NCI-H1092 treated with DMSO at 0.1 percent for 48 hours (cell line): ENCODE measurements at places on chromosomes 7 and 10.

DNA sequence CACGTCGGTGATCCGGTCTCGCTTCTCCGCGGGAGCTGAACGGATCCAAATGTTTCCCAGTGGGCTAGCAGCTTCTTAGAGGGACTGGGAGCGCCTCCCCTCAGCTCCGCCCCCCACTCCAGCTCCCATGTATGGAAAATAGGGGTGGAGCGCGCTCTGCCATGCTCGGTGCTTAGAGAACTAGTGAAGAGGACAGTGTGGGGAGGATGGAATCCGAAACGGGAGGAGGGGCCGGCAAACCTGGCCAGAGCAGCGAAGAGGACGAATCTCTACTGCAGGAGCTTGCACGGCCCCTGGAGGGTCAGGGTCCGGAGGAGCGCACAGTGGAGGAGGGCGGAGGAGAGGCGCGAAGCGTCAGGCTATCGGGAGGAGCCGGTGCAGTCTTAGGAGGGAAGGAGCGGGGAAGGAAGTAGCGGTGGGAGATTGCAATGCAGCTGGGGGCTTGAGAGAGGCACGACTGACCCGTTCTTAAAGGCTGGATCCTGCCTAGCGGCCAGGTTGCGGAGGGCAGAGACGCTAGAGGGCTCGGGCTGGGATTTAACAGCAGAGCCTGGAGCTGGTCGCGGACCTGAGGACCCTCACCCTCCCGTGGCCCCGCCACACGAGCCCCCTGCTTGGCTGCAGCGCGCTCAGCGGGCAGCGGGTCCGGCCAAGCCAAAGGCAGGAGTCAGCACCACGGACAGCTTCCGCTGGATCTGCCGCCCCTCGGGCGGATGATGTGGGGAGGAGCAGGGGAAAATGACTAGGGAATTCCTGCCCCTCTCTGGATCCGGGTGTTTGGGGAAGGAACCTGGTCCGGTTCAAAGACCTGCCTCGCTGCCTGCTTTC lies at the start of gene PRLHR:
TSS of gene PRLHR (minus strand) at position 51 of the 828 bp plus-strand sequence. CDS start 404 bp downstream, outside the sequence.
- DNase-seq: peak; percentile 7

DNA sequence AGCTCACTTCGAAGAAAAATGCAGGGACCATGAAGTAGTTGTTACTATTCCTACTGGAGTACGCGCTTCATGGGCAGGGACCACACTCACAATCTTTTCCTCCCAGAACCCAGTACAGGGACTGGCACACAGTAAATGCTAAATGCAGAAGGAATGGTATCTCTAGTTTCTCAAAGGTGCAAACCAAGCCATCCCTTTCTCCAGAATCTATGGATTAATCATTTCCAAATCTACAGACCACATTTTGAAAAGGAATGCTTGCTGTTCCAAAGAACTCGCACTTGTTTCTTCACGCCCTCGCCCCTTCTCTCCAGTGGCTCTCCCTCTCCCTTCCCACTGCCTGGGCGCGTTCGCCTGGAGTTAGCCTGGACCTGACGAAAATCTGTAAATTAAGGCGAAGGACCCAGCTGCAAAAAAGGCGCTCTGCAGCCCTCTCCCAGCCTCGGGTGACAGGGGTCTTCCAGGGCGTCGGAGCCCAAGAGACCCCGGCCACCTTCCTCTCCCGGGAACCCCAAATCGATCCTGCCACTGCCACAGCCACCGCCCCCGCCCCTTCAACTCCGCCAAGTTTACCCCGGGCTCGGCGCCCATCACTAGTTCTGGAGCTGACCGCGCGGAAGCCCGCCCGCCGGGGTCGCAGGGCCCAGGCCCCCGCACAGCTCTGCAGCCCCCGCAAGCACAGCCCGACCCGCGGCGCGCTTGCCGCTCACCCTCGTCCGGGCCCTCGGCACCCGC lies 527 bp downstream of the PDIA4 start:
- DNase-seq: peak; percentile 43

DNA sequence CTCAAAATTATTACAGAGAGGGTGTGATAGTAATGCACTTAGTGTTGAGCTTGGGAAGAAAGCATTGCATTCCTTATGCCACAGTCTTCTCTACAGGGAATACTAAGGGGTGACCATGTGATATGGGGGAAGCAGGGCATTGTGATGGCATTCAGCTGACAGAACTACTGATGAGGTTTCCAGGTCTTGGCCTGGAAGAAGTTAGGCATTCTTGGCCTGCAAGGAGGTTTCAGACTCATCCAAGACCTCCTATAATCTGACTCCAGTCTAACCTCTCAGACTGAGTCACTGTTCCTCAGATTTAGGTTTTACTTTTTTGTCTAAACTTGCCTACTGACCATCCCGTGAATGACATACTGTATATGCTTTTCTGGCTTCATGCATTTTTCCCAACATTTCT lies 7.9 kb downstream of the STMP1 start:
- no peak for DNase-seq

DNA sequence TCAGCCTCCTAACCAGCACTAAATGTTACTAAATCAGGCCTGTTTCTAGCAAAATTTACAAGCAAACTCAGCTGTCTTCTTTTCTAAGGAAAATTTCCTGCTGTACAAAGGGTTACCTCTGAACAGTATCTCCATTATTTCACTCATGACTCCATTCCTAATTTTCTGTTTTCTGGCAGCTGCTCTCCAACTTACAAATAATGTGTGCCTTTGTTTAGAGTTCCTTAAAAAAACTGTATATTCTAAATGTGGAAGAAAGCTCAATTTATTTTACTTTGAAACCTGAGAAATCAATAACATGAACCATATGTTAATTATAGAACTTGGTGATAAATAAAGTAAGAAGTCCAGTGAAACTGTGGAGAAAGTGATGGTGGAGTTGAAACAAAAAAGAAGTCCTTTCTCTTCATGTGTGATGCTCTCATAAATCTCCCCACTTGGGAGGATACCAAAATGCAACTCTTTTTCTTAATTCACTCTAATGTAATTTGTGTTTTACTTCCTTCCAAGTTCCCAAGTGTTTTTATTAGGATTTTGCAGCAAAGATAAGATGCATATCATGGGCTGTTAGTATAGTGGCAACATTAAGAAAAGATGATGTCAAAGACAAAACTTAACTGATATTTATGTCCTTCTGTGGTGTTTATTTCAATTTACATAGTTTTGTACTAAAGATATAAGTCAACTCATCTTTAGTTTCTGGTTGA lies 74.8 kb downstream of the CDK6 start:
- no peak for DNase-seq

GRCh38 chr10:30151581-30152389 lies 92.4 kb upstream of the JCAD start:
- no peak for DNase-seq

DNA sequence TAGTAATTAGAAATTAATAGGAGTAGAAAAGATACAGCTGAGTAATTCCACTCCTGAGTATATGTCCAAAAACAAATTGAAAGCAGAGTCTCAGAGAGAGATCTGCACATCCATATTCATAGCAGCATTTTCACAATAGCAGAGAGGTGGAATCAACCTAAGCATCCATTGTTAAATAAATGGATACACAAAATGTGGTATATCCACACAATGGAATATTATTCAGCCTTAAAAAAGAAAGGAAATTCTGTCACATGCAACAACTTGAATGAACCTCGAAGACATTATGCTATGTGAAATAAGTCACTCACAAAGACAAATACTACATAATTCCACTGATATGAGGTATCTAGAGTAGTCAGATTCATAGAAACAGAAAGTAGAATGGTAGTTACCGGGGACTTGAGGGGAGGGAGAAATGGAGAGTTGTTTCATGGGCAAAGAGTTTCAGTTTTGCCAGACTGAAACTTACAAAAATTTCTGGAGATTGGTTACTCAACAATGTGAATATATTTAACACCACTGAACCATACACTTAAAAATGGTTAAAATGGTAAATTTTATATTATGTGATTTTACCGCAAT lies 18.4 kb downstream of the VTI1A start:
- no peak for DNase-seq

DNA sequence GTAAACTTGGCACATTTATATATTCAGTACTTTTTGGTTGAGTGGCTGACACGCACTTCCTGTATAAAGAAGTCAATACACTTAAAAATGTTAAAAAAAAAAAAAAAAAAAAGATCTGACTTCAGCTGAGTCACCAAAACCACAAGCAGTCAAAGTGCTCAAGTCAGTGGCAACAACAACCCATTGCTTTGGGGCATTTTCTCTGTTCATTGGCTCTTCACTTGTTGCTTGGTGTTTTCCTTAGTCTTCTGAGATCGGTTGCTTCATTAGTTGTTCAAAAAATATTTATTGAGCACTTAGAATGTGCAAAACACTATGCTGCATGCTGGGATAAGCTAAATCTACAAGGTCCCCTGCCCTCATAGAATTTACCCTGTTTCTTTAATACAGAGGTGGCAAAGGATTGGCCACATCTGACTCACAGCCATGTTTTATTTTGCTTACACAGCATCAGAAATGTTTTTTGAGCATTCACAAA lies 63.7 kb downstream of the ZNRF2 start:
- DNase-seq: no peak

DNA sequence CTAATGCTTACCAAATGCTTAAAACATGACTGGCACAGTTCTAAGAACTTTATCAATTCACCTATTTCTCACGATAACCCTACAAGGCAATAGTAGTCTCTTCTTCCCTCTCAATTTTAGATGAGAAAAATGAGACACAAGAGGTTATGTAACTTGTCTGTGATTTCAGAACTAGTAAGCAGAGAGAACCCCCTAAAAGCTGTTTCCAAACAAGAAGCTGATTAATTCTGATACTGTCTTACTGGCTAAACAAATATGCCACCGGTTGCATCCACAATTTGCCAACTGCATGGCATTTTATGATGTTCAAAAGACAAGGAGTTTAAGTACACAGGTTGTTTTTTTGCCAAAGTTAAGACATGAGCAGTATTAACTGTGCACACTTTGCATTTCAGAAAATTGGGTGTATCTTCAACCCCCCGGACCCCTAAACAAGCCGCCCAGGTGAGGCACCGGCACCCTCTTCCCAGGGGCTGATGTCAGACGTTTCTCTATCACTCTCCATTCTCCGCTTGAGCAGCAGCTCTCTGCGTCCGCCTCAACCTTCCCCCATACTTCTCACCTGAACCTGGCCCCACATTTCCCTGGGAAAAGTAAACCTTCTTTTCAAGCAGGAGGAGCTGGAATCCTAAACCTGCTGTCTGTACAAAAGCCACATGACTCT lies 21.7 kb downstream of the RSU1 start:
- no peak for DNase-seq

- DNase-seq: no peak
Measured at GRCh38 chr10:60940446-60940845, 3.5 kb downstream of the RHOBTB1 start.

DNA sequence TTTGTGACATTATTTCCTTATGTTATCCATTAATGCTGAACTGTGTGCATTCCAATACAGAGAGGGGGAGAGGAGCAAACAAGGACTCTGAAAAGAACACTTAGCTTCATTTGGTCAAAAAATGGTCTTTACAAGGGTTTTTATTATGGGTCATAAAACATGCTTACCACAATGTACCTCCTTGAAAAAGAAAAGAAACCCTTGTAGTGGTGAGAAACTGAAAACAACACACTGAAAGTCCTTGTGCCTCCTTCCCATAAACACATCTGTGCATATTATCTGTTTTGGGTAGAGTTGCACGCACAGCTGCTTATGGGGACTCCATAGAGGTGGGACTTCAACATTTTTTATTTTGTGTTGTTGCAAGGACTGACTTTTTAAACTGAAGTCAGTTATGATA lies 98.7 kb downstream of the CDK6 start:
- no peak for DNase-seq

- no peak for DNase-seq
Measured at GRCh38 chr7:36658335-36659171, 65.7 kb downstream of the AOAH start.

DNA sequence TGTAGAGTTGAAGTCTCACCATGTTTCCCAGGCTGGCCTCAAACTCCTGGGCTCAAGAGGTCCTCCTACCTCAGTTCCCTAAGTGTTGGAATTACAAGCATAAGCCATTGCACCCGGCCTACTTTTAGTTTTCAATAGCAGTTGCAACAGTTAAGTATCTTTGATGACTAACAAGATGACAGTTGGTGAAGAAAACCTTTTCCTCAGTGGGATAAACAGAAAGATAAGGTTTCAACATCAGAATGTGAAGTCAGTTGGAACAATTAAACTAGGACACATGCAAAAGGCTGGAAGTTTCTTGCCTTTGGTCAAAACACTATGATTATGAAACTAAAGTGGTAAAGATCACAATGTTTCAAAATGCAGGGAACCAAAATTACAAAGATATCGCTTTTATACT lies 169.2 kb downstream of the ZNF438 start:
- DNase-seq: no peak

DNA sequence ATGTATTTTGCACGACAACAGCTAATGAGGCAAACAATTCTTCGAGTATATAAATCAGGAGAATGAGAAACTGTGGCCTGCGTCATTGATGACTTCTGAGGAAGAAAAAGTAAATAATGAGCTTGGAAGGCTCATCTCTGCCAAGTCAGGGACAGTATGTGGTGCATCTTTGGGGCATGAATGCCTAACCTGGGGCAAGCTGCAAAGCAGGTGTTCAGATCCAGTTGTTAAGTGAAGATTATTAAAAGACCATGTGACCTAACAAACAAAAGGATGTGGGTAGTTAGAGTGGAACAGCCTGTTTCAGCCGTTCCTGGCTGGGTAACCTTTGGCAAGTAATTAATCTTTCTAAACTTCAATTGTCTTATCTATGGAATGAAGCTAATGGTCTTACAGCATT lies 93.0 kb downstream of the LYZL2 start:
- DNase-seq: no peak

GRCh38 chr10:95841661-95842498 lies 65.9 kb upstream of the CC2D2B start:
- peak; percentile 46 for DNase-seq

DNA sequence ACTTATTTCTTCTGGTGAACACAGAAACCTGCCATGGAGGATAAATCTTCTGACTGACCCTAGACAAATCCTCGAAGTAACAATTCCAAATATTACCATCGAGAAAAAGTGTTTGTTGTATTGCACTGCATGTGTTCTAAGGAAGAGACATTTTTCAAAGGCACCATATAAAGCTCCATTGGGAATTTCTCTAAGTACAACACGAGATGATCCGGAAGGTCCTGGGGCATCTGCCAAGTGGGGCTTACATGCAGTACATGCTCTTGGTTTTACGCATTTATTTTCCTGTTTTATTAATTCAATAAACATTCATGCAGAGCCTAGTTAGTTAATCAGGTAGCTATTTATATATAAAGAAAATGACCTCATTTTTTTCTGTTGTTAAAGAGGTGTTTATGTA lies 692.0 kb upstream of the IGFBP3 start:
- no peak for DNase-seq

GRCh38 chr7:15489383-15489782 lies 72.4 kb downstream of the AGMO start:
- DNase-seq: no peak

DNA sequence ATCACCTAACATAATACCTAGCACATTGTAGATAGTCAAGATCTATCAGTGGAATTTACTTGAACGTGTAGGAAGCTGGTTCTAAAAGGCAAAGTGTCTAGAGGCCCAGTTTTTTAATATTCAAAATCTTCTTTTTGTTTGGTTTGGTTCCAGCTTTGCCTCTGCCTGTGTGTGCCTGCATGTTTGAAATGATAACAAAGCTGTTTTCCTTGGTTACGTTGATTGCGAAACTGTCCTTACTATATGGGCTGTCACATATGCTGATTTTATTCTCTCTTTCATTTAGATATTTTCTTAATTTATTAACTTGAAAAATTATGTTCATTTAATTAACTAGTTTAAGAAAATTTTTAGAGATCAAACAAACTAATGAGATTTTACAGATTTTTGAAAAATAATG lies 237.3 kb downstream of the SEMA3A start:
- DNase-seq: no peak
